Retinal pigment epithelial cell (primary cell): ENCODE measurements at places on chromosomes 5 and 9.

- DNase-seq, result no peak
These were observed 28.8 kb downstream of the GARNL3 start for GRCh38 chr9:127293328-127293727.

GRCh38 chr5:149857499-149857898 is 87.1 kb downstream of the PDE6A start:
- DNase-seq, result peak; percentile 17

- no peak for DNase-seq
These were observed 407.4 kb downstream of the HCN1 start for GRCh38 chr5:45288746-45289145.

DNA sequence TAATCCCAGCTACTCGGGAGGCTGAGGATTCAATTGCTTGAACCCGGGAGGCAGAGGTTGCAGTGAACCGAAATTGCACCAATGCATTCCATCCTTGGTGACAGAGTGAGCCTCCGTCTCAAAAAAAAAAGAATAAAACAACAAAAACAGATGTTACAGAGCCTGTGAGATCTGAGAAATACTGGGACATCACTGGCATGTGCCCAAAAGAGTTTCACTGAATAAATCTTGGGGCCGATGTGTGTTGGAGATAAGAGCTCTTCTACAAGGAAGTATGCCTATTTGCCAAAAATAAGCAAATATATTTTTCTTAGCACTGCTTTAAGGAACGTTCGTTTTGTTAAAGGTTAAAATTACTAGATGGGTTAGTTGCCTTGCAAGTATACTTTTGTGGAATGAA is 55.1 kb downstream of the KIAA1958 start:
- no peak for DNase-seq

DNA sequence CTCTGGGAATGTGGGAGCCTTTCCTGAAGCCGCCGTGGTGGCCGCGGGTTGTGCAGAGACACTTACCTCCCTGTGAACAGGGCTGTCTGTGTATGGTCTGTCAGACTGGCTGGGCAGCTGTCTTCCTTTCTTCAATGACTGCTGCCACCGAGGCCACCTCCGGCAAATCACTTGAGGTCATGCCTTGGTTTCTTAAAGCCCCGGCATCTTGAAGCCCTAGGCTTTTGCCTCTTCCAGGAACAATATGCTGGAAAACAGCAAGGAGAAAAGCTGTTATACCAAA is 79.5 kb upstream of the ZSWIM6 start:
- DNase-seq, result no peak

GRCh38 chr9:74609671-74610405 is 112.7 kb downstream of the RORB start:
- DNase-seq, result no peak

DNA sequence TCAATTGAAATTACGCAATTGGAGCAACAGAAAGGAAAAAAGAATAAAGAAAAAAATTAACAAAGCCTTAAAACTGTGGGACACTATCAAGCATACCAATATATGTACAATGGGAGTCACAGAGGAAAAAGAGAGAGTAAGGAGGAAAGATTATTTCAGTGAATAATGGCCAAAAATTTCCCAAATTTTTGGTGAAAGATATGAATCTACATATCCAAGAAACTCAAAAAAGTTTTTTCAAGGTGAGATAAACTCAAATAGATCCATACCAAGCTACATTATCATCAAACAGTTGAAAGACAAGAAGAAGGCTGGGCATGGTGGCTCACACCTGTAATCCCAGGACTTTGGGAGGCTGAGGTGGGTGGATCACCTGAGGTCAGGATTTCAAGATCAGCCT is 8.8 kb upstream of the BRD3 start:
- no peak for DNase-seq

DNA sequence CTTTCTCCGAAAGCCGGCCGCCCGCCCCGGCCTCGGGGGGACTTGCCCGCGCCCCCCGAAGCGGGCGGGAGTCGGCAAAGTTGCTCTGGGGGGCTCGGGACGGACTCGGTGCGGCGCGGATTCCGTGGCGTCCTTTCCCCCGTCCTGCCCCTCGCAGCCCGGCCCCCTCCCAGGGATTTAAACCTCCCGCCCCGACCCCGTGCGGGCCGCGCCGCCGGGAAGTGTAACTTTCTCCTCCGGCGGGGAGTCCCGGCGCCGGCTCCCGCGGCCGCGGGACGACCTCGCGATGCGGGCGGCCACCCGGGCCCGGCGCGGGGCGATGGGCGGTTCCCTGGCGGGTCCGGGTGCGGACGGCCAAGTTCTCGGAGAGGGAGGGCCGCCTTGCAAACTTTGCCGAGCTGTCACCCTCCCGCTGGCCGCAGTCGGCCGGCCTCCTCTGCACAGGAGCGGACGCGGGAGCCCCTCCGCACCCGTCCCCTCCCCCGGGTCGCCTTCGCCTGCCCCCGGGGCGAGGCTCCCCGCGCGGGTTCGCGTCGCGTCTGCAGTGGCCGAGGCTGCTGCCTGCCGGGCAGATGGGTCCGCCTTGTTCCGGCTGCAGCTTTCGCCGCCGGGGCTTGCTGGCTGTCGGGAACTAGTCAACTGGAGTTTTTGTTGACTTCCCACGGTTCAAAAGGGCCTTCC is 732 bp downstream of the PBX3 start:
- no peak for DNase-seq

DNA sequence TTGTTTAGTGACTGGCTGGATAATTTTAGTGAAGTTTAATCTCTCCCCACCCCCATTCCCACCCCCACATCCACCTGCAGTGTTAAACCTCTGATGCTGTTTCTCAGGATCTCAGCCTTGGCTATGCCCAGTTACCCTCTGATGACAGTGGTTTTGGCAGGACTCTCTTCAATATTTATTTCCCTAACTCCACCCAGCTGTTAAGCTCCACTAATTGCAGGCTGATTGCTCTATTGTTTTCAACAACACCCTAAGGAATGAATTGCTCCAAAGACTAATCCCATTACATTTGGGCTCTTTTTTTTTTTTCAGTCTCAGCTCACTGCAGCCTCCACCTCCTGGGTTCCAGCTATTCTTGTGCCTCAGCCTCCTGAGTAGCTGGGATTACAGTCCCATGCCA is 46.3 kb downstream of the PHAX start:
- DNase-seq, result no peak

GRCh38 chr9:121286973-121287741 is 19.2 kb downstream of the GSN start:
- DNase-seq, result peak; percentile 94

DNA sequence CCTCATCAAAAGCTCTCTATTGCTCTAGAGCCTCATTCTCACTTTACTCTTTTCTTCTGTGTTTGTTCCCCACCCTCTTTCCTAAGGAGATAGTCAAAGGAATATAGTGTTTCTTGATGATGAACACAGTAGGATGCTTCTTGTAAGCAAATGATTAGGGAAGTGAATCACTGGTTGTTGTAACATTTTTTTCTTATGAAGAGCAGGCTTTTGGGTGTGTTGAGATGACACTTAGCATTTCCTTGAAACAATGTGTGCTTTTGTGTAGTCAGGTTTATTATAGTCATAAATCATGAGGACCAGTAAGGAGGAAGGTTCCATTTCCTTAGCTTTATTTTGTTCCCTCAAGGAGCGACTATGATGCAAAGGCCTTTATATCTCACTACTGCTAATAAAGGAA is 1991.3 kb upstream of the C9orf72 start:
- no peak for DNase-seq

- DNase-seq, result no peak
These were observed 42.9 kb downstream of the DAPK1 start for GRCh38 chr9:87540444-87541105.

GRCh38 chr5:173180331-173180730 is 36.0 kb downstream of the BNIP1 start:
- DNase-seq, result no peak

GRCh38 chr9:97554566-97555075 is 53.2 kb downstream of the TMOD1 start:
- no peak for DNase-seq

DNA sequence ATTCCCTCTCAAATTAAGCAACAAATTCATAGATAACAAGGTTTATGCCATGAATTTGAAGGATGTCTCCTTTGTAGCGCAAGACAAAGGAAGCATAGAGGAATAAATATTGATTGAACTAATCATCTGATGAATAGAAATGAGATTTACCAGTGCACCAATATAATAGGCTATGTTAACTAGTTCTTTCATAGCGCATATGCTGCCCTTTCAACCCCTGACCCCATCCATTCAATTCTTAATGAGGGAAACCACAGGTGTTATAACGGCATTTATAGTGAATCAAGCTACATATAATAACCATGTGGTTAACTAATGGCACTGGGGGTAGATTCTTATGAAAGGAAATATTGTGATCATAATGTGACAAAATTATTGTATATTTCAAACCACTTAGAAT is 6.5 kb downstream of the RORB start:
- DNase-seq, result no peak

- no peak for DNase-seq
These were observed 27.7 kb downstream of the HMGCR start for GRCh38 chr5:75364571-75365280.

DNA sequence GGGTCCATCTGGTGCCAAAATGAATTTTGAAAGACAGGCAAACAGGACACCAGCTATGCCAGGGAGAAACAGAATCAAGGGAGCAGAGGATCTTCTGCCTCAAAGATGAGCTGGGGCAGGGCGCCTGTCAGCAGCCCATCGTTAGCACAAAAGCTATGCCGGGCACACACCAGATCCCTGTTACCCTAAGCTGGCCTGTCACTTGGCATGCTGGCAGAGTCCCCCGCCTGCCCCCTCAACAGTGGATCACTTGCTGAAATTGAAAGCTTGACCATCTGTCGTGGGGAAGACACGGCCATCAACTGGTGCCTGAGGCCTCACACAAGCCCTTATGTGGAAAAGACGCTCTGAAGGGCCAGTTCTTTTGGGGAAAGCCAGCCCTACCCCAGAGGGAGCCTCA is 256.4 kb downstream of the EBF1 start:
- no peak for DNase-seq

GRCh38 chr5:138686668-138687067 is 66.6 kb upstream of the CTNNA1 start:
- no peak for DNase-seq

DNA sequence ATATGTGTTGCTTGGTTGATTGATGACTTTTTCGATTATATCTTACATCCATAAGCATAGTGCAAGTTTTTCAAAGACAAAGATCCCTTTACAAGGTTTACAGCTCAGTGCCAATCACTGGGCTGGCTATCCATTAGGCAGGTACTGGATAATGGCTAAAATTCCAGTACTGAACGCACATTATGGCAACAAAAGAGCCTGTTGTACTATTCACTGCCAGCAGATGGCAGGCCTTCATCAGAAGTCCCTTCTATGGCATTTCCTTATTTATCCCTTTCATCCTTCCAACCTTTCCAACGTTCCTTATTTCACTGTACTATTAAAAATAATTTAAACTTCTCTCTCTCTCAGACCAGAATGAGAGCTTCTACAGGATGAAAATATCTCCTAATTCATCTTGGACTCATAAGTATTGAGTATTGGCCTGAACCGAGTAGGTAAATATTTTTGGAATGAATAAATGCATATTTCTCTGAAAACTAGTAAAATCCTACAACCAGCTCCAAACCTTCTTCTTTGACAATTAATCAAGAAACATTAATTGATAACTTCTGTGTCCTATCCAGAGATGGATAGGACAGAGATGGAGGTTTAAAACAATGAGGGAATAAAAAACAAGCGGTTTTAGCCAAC is 6.7 kb upstream of the WNT8A start:
- DNase-seq, result peak; percentile 18
